ENCODE measurements at places on chromosomes 6 and 20. TPM values are rescaled to one million over a fixed set of nuclear protein-coding genes. Genes with fewer than 3 reads are reported as not detected.
A peak's percentile ranks its signal among the peaks of the same experiment; 100 is the strongest.

SMLR1 gene
- not detected for total RNA-seq

MPIG6B gene
- 0.16 TPM for total RNA-seq

SLPI gene
- 310 TPM for total RNA-seq

FOXS1 gene
- not detected for total RNA-seq

CYP39A1 gene
- 6.9 TPM for total RNA-seq

MYCT1 gene
- 16.4 TPM for total RNA-seq

SMIM13 gene
- total RNA-seq: 5.3 TPM

MAP3K4 gene
- total RNA-seq: 45.2 TPM

SLC13A3 gene
- total RNA-seq: 2.9 TPM

F13A1 gene
- total RNA-seq: 357 TPM

DNA sequence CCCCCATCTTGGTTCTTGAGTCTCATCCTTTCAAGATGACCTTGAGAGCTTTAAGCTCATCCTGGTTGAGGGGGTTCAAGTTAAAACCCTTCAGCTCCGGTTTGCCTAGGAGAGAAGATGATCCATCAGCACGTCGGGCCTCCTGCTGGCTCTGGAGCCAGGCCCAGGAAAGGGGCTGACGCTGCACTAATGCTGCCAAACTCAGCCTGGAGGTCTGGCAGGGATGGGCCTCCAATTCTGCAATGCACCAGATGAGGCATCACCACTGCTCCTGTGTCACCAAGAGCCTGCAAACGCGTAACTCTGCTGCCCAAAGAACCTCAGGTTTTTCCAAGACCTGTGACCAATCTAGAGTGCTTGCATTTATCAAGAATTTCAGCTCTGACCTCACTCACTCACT, 6.1 kb downstream of the PDRG1 start:
- DNase-seq: no peak

- DNase-seq: no peak
These were observed 644.2 kb upstream of the GJE1 start for GRCh38 chr6:141488488-141488887.

DNA sequence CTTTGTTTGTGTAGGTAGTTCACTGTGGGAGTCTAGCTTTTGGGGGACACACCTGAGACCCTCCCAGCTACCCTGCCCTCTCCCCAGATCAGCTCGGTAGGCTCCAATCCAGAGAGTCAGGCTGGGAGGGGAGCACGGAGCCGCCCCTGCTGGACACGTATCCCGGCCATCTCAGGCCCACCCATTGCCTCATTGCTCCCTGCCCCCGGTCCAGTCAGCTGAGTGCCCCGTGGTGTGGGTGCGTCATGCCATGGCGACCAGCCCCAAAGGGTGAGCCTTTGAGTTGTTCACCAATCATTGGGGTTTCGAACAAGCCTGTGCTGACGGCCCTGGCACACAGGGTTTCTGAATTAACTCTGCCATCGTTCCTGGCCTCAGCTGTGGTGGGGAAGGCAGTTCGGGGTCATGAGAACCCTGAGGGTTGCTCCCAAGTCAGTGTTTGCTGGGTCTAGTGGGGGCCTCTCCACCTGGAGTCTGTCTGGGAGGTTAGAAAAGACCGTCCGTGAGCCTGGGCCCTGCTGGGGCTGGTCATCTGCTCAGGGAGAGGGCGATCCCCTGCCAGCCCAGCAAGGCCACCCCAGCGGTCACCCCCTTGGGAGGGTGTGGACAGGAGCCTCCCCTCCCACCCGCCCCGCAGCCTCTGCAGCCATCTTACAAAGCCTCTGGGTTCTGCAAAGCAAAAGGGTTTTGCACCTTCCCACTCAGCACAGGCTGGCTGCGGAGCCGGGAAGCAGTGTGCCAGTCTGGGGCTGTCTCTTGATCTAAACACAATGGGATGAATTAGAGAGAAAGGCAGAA, 34.5 kb downstream of the NTSR1 start:
- peak; percentile 28 for DNase-seq

DNA sequence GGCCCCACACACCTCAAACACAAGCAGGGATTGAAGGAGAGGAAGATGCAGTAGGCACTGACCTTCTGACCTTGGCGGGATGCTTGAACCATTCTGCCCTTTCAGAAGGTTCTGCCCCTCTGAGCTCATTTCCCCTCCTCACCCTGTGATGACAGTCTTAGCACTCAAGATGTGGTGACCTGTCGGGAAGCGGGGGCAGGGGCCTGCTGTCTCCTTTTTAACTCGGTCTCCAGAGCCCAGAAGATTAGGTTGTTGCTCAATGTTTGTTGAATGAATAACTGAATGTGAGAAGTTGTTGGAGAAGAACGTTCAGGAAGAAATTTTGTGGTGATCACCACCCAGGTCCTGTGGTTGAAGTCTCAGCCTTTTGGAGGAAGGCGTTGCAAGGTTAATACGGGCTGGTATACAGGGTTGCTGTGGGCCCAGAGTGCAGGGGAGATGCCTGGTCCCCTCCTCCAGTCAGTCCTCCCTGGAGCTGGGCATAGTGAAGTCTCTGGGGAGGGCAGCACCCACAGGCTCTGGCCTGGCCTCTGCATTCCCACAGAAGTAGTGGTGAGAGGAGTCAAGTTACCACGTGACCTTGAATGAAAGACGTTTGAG, 49.7 kb upstream of the FUCA2 start:
- DNase-seq: no peak

DNA sequence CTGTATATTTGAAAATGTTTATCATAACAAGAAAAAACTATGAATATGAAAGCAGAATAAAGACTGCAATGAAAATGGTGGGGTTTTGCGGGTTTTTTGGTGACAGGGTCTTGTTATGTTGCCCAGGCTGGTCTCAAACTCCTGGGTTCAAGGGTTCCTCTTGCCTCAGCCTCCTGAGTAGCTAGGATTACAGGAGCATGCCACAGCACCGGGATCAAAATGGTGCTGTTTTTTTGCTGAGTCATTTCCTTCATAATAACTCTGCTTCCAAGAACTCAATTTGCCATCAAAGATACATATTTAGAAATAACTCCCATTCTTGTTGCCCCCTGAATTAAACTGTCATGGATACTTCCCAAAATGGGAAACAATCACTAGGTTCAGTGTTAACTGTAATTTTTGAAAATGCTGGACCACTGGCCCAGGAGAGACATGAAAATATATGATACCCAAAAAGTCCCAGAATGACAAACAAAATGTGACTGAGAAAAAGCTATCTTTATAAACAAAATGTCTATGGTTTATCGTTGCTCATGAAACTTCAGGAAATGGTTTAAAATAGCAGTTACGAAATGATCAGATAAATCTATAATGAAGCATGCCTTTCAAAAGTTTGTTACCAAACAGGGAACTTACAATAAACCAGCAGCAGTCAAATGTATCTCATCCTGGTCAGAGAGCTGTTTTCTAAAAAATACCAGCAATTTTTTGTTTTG, 32.2 kb downstream of the ILRUN start:
- no peak for DNase-seq

- DNase-seq: no peak
These were observed 82.3 kb upstream of the CLDN20 start for GRCh38 chr6:155181498-155181897.

DNA sequence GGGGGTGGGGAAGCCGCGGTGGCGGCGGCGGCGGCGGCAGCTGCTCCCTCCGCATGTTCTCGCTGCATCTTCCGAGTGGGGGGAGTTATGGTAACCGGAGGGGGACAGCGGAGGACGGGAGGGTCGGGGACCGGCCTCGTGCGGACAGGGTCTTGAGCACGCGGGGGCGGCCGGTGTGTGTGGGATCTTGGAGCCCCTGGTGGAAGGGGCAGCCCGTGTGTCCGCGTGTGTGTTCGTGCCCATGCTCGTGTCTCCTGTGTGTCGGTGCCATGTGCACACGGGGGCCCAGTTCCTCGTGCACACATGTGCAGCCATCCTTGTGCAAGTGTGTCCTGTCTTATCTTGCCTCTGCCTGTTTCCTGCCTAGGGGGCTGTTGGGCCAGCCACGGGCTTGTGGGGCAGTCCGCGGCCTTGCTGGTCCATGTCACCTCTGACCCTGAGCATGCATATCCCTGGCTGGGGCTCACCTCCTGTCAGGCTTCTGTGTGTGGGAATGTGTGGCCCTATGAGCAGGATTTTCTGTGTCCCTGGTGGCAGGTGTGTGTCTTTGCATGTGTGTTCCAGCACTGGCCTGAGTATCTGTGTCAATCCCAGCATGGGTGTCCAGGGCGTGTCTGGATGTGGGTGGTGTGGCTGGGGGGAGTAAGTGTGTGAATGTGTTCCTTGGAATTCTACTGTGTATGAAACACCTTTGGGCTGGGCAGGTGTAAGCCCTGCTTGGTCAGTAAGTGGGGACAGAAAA, 8.5 kb downstream of the SYNGAP1 start:
- no peak for DNase-seq

DNA sequence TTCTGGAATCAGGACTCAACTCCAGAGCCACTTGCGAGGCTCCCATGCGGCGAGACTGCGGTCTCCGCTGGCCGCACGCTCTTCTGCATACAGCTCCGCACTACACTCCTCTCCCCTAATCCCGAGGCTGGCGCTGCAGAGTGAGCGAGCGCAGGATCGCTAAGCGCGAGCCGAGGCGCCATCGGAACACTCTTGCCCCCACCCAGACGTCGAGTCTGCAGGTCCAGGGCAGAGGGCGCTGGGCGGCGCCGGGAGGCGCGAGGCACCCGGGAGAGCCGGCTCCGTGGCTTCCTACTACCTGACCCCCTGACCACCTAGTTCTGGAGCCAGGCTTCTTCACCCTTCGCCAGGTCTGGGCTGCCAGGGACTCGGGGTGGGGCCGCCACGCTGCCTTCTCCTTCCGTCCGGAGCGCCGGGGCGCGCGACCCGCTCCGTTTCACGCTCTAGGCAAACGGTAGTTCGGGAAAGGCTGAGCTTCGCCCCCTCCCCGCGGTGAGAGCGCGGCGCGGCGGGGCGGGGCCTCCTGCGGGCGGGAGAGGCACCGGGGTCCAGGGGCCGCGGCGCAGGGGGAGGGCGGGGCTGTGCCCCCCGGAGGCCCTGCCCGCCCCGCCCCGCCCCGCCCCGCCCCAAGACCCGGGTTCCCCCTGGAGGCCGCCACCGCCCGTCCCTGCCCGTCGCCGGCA, 5.4 kb upstream of the TUBB2A start:
- DNase-seq: peak; percentile 73

- DNase-seq: no peak
These were observed 17.7 kb downstream of the CST8 start for GRCh38 chr20:23508449-23509229.

DNA sequence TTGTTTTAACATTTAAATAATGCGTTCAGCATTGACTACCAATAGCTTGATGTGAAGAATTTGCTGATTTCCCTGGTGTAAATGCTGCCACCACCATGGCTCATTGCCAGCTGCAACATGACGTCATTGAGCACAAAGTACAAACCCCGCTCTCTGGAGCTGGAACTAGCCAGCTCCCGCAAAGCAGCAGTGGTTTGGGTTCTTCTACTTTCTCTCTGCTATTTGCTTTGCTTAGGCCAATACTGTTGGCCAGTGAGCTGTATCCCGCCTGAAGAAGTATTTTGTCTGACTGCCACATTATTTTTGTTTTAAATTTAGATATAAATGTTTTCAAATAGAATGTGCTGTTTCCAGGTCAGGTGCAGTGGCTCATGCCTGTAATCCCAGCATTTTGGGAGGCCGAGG, 47.4 kb upstream of the KIF13A start:
- DNase-seq: no peak

GRCh38 chr6:45478240-45478639, 100.5 kb upstream of the SUPT3H start:
- DNase-seq: no peak

DNA sequence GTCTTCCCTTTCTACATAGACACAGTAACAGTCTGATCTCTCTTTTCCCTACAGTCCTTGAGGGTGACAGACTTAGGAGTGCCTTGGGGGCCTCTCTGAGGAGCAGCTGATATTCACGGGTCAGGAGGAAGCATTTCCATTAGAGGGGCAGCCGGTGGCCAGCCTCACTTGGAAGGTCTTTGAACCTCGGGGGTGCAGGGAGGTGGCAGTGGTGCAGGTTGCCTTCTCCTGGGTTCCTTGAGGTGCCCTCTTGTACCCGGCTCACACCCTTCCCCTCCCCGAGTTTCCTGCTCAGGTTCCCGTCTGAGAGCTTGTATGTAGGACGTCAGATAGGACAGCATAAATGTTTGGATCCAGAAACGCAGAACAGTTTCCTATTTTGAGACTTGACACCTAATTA, 2.5 kb downstream of the RTEL1 start:
- no peak for DNase-seq

DNA sequence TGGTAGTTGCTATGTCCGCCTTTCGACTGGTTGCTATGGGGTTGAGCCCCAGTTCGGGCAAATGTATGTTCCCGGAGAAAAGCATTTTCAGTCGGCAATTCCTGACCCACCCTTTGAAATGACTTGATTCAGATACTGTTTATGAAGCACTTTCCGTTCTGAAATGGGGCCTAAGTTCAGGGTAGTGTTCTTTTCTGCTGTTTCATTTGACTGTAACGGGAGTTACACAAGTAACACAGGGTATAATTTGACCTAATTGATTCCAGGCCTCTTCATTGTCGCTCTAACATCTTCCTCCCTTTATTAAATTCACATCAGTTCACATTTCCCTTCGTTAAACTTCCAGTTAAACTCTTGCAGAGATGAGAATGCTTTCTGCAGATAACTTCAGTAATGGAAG, 85.5 kb downstream of the BMP6 start:
- no peak for DNase-seq

DNA sequence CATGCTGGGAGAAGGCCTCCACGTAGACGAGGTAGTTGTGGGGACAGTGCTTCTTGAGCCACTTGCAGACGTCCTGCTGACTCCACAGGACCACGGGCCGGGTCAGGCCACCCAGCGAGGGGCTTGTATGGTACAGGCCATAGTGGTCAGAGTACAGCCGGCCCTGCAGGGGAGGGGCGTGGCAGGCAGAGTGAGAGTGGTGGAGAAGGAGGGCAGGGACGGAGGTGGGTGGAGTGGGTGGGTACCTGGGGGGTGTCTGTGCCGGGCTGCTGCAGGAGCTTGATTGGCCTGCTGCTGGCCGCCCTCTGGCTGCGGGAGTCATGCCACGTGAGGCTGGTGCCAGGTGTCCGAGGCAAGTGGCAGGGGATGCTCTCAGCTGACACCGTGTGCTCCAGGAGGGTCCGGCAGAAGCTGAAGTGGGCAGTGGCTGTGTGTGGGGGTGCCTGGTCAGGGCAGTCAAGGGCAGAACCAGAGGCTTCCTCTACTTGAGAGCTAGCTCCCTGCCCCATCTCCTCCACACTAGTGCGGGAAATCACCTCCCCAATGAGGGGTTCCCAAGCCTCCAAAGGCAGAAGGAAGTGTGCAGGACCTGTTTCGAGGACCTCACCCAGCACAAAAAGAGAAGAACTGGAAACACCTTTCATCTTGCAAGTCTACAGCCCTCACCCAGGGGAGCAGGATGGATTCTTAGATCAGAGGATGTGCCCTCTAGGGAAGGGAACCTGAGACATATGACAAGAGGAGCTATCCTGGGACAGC, 2.3 kb downstream of the SAMD10 start:
- DNase-seq: peak; percentile 16

GRCh38 chr20:37990571-37991151, 42.6 kb downstream of the TTI1 start:
- DNase-seq: peak; percentile 61

DNA sequence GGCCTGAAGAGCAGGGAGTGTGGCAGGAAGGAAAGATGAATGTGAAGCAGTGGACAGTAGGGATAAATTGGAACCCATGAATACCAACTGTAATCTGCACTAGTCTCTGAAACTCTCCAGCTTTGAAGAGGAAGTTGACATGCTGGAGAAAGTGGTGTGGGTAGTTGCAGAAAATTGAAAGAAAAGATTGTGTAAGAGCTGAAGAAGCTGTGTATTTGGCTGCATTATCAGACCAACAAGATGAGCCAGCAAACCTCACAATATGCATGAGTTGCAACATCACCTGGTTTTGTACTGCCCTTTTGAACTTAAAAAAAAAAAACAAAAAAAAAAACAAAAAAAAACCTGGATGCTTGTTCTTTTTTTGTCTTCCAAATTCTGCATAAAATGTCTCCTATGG, 921.9 kb upstream of the EYS start:
- DNase-seq: no peak

All from breast epithelium (tissue), 4 donors.